ENCODE measurements at places on chromosomes 6 and 20. TPM values are rescaled to one million over a fixed set of nuclear protein-coding genes. Genes with fewer than 3 reads are reported as not detected.

LPIN3 gene
- 0.44 TPM for polyA plus RNA-seq

KIF25 gene
- not detected for polyA plus RNA-seq

DNAH8 gene
- polyA plus RNA-seq: 0.07 TPM

IL17A gene
- not detected for polyA plus RNA-seq

PDYN gene
- polyA plus RNA-seq: 17.3 TPM

UBE2C gene
- 2.5 TPM for polyA plus RNA-seq

ZFP57 gene
- polyA plus RNA-seq: not detected

OPRM1 gene
- 1.5 TPM for polyA plus RNA-seq

COX4I2 gene
- polyA plus RNA-seq: not detected

DOK5 gene
- 5.6 TPM for polyA plus RNA-seq

HAO1 gene
- not detected for polyA plus RNA-seq

CAP2 gene
- 11.8 TPM for polyA plus RNA-seq

CPNE5 gene
- 9.5 TPM for polyA plus RNA-seq

SLCO4A1 gene
- polyA plus RNA-seq: 3.5 TPM

HFE gene
- not detected for polyA plus RNA-seq

SLC16A10 gene
- 3.7 TPM for polyA plus RNA-seq

CD109 gene
- polyA plus RNA-seq: 0.07 TPM

TRIM40 gene
- not detected for polyA plus RNA-seq

MAP3K7 gene
- polyA plus RNA-seq: 66.1 TPM

OR2J3 gene
- polyA plus RNA-seq: not detected

BIRC7 gene
- not detected for polyA plus RNA-seq

RUNX2 gene
- not detected for polyA plus RNA-seq

CALHM4 gene
- polyA plus RNA-seq: 0.66 TPM

ZSCAN23 gene
- 14.7 TPM for polyA plus RNA-seq
